ENCODE measurements at places on chromosomes 7 and 10. TPM values are rescaled to one million over a fixed set of nuclear protein-coding genes. Genes with fewer than 3 reads are reported as not detected.

- no peak for DNase-seq
Observed at GRCh38 chr7:83835424-83835823, 186.5 kb upstream of the SEMA3E start.

- DNase-seq, result no peak
Observed at GRCh38 chr7:30612658-30613265, 18.1 kb downstream of the GARS1 start.

GRCh38 chr10:121171825-121172787, 320.9 kb downstream of the WDR11 start:
- DNase-seq, result no peak

- no peak for DNase-seq
Observed at GRCh38 chr7:30930621-30931020, 19.0 kb downstream of the AQP1 start.

DNA sequence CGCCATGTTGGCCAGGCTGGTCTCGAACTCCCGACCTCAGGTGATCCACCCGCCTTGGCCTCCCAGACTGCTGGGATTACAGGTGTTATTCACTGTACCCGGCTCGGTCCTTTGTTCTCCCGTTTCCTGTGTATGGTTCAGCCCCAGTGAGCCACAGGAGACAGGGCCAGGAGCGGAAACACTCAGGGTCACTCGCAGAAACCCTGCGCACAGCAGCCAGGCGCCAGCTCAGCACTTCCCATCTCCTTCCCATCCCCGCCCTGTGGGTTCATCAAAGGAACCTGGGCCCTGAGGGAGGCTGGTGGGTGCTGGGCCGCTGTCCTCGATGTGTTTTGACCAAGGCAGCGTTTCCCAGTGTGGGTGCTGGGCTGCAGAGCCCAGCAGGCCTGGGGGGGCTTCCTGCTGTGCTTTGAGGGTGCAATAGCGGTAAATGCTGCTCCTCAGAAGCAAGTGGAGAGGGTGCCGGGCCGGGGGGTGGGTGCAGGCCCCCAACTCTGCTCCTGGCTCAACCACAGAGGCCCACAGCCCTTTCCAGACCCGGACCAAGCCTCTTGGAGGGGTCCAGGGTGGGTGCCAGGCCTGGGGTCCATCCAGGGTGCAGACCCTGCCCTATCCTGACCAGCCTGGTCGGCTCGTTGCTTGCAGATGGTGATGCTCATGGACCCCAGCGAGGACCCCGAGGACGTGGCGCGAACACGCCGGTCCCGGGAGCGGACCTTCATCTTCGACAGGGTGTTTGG, 15.3 kb upstream of the CHST12 start:
- DNase-seq, result no peak

- no peak for DNase-seq
Observed at GRCh38 chr7:135685306-135686084, 23.2 kb downstream of the STMP1 start.

DNA sequence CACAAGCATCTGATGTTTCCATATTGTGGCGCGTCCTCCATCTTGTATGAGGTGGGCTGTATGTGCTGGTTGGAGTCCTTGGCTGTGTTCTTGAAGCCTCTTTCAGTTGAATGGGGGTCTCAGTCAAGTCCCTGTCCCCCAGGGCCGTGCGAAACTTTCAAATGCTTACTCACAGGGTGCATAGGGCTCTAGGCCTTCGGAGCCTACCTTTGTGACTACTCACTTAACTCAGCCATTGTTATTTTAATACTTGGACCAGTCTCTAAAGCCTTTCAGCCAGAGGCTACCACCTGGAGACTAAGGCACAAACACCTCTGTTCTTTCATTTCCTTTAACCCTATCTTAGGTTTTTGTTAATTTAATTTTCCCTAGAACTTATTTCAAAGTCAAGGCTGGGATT, 785.9 kb downstream of the GATA3 start:
- DNase-seq, result no peak

DNA sequence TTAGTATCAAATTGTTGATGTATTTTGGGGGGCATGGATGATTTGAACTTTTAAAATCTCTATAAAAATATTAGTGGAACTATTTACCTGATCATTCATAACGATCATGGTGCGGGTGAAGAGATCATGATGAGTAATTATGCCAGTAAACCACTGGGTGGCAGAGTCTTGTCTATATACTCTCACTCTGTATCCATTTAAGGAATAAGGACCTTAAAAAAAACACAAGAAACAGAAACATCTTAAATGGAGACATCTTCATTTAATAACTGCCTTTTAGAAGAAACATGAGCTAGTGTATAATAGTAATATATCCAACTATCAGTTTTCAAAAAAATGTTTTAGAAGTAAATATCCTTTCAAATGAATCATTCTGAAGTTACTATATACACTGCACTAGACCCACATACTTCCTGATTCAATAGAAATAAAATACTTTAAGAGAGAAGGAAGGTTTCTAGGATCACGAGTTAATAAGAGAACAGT, 84.0 kb downstream of the NRBF2 start:
- DNase-seq, result no peak

- DNase-seq, result no peak
Observed at GRCh38 chr7:1025743-1026581, 18.4 kb upstream of the GPR146 start.

DNA sequence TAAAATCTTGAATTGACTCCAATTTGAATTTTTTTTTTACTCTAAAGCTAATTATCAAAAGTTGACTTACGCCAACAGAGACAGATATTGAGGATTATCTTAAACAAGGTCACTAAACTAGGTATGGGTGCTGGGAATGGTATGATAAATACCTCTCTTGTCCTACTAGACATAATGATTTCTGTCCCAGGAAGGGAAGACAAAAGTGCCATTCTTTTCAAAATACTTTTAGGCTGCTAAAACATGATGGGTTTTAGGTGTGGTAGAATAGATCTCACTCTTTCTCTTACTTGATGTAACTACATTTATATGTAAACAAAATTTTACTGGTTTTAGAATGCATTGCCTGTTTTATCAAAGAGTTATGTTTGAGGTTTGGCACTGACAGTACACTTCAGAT, 15.1 kb downstream of the TMEM60 start:
- no peak for DNase-seq

GRCh38 chr10:5606864-5607263, 59.5 kb downstream of the ASB13 start:
- no peak for DNase-seq

- no peak for DNase-seq
Observed at GRCh38 chr7:110854651-110855050, 236.3 kb upstream of the LRRN3 start.

The PALD1 gene
- total RNA-seq, result 11.2 TPM

The FOXI2 gene
- not detected for total RNA-seq

The CACNA2D1 gene
- total RNA-seq, result 97.2 TPM
